ENCODE measurements at places on chromosomes 3 and 15.

- no peak for DNase-seq
Observed at GRCh38 chr3:30271781-30272180, 334.6 kb upstream of the TGFBR2 start.

DNA sequence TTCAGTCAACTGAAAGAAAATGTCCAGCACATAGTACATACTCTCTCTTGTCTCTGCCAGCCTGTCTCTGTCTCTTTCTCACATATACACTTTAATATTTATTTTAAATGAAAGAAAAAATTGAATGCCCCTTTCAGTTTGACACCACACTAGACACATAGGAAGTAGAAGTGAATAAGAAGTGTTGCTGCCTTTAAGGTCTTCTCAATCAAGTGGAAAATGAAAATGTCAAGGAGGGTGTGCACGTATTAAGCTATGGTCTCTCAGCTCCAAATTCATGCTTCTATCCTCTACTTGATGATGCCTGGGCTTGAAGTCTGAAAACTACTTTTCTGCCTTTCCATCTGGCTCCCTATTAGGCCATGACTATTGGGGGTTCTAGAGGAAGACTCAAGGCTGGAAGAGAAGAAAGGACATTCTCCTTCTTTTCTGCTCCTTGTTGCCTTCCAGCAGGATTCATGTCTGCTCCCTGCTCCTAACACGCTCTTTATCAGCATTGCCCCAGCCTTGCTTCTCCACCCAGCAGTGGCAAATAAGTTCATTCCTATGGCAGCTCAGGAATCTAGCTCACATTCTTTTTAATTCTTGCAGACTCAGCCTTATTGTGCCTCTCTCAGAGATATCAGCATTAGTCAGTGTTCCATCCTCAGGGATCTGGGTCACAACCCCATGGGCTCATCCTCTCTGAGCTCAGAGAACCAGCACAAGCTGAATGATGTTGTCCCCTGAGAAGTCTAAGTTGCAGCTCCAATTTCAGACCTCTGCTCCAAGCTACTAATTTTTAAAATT is 609.1 kb upstream of the GRM7 start:
- DNase-seq, result no peak

DNA sequence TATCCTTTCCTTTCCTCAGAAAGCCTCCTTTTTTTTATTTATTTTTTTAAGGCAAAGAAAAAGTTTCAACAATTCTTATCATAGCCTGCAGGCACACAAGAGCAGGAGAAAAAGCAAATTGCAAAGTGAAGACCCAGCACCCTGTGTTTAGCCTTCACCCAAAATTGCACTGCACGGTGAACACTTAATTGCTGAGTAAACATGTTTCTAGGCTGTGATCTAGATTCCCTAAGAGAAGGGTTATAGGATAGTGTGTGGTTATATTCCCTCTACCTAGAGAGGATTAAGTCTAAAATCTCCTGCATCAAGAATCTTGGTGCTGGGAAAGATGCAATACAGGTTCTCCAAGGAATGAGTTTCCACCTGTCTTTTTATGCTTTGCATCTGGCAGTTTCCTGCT is 70.2 kb upstream of the BFSP2 start:
- no peak for DNase-seq

- no peak for DNase-seq
Observed at GRCh38 chr3:158801201-158801600, 653 bp upstream of the MFSD1 start.

DNA sequence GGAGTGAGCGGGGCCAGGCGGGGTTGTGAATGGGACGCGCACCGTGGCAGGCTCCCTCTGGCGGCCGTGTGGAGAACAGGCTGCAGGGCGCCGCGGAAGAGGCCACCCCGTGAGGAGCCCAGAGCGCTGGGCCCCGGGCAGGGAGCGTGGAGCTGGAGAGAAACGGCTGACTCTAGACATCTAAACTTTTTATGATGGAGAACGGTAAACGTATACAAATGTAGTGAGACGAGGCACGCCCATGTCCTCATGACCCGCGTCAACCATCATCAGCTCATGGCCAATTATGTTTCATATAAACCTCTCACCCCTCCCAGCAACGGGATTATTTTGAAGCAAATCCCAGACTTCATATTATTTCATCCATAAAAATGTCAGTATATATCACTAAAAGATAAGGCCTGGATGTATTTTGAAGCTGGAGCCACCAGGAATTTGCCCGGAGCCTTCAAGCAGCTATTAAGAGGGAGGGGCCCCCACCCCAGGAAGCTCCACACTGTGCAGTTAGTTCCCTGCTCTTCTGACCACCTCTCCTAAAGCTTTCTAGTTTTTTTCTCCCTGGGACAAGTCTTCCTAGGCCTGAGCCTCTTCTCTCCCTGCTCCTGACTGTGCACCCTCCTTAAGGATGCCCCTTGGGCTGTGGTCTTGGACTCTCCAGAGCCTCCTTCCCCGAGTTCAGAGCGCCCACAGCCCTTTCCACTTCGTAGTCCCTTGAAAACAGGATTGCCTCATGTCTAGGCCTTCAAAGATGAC is 149.5 kb downstream of the SMAD6 start:
- peak; percentile 57 for DNase-seq

DNA sequence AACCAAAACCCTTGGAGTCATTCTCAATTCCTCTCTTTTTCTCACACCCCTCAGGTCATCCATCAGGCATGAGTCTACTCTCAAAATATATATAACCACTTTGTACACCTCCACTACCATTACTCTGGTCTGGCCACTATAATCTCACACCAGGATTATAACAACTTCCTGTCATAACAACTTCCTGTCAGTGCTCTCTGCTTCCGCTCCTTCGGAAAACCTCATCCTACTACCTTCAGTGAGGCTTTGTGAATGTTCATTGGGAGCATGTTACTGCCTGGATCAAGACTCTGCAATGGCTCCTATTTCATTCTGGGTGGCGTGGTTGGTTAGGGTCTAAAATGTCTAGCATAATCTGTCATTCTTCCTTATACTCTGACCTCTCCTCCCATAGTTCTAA is 447.4 kb downstream of the MAGI1 start:
- no peak for DNase-seq

DNA sequence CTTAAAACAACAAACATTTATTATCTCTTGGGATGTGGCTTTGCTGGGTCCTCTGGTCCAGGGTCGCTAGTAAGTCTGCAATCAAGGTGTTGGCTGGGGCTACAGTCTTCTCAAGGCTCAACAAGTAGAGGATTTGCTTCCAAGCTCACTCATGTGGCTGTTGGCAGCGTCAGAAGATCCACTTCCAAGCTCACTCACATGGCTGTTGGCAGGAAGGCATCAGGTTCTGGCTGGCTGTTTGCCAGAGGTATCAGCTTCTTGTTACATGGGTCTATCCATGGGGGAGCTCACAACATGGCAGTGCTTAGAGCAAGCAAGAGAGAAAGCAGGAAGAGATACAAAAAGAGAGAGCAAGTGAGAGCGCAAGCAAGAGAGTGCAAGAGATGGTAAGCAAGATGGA is 15.0 kb upstream of the BNC1 start:
- DNase-seq, result no peak

GRCh38 chr15:61295239-61295638 is 66.1 kb upstream of the RORA start:
- DNase-seq, result no peak

DNA sequence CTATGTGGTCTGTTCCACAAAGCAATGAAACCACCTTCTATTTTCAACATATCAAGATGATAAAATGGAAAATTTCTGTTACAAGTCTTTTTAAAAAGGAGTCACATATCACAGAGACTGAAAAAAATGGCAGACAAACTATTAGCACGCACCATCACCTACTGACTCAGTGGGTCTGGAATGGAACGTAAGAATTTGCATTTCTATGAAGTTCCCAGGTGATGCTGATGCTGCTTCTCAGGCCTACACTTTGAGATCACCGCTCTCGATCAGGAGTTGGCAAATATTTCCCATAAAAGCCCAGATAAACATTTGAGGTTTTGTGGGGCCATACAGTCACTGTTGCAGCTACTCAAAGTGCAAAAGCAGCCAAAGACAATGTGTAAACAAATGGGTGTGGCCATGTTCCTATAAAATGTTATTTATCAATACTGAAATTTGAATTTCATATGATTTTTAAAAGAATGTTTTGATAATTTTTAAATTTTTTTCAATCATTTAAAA is 142.9 kb downstream of the ADAM10 start:
- no peak for DNase-seq

- DNase-seq, result no peak
Observed at GRCh38 chr3:176767385-176767784, 429.9 kb downstream of the TBL1XR1 start.

GRCh38 chr3:119596398-119596797 is 1.3 kb upstream of the PLA1A start:
- no peak for DNase-seq

DNA sequence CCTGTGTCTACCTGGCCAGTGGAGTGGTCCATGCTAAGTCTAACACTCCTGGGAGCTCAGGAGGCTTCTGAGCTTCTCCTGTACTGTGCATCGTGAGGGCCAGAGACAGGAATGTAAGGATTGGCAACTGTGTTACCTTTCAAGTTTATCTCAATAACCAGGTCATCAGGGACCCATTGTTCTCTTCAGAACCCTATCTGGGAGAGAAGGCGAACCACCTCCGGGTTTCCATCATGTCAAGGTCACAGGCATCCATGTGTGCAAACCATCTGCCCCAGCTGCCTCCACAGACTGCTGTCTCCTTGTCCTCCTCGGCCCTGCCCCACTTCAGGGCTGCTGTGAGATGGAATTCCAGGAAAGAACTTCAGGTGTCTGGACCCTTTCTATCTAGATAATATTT is 5.9 kb downstream of the ANKRD63 start:
- DNase-seq, result no peak

DNA sequence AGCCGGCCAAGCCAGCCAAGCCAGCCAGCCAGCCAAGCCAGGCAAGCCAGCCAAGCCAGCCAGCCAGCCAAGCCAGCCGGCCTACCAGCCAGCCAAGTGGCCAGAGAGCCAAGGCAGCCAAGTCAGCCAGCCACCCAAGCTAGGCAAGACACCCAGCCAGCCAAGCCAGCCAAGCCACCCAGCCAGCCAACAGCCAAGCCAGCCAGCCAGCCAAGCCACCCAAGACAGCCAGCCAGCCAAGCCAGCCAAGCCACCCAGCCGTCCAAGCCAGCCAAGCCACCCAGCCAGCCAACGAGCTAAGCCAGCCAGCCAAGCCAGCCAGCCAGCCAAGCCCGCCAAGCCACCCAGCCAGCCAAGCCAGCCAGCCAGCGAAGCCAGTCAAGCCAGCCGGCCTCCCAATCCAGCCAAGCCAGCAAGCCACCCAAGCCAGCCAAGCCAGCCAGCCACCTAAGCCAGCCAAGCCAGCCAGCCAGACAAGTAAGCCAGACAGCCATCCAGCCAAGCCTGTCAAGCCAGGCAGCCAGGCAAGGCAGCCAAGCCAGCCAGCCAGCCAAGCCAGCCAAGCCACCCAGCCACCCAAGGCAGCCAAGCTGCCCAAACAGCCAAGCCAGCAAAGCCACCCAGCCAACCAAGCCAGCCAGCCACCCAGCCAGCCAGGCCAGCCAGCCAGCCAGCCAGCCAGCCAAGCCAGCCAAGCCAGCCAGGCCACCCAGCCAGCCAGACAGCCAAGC is 200.5 kb downstream of the GOLGA6L6 start:
- DNase-seq, result peak; percentile 57

DNA sequence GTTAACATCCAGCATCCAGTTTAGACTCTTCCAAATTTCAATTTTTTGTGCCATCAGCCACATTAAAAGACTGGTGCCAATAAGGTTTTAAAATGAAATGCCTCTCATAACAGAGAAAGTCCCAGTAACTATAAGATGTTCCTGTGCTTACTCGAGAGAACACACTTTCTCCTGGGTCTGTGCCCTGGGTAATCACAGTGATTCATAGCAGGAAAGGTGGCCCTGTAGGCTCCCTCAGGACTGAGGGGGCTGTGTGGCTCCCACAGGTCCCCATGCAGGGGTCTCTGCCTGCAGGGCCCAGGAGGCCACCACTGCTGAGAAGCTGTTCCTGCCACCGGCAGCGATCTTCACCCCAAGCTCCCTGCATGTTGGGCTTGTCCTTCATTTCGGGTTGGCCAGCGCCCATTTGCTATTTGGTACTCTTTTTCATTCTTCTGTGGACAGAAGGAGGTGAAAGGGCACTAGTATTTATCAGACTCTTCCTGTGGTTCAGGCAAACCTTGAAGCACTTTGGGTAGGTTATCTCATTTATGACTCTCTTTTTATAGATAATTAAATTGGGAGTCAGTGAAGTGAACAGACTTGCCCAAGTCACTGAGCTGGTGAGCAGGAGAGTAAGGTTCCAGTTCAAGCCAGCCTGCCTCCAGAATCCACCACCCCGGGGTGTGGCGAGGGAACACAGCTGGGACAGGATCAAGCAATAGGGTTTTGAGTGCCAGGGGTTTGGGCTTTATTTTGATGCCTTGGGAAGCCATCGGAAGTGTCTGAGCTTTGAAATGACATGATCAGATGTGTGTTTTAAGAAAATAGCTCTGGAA is 44.2 kb upstream of the PLXNA1 start:
- no peak for DNase-seq

DNA sequence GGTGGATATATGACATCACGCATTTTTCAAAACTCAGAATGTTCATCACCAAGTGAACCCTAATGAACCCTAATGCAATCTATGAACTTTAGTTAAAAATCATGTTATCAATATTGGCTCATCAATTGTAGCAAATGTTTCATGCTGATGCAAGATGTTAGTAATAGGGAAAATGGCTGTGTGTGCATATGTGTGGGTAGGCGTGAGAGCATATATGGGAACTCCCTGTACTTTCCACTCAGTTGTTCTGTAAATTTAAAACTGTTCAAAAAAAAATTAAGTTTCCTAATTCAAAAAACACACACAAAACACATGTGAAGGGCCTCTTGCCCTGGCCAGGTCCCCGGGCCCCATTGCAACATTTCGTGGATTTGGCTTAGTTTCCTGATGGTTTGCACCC is 89.7 kb upstream of the PROK2 start:
- no peak for DNase-seq

GRCh38 chr15:90530250-90531051 is 728 bp downstream of the CRTC3 start:
- peak; percentile 17 for DNase-seq

DNA sequence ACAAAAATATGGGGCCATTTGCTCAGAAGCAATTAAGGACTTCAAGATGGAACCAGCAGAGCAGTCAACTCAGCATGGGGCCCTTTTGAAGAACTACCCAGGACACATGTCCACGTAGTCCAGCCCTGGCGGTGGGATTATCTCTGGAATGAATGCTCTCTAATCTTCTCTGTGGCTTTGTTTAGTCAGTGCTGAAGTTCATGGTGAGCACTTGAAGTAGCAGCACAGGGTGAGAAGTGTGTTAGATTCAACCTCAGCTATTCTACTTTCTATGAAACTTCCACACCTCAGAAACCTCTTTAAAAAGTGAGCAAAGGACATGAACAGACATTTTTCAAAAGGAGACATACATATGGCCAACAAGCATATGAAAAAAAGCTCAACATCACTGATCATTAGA is 74.4 kb downstream of the THRB start:
- DNase-seq, result no peak

- no peak for DNase-seq
Observed at GRCh38 chr3:98573181-98573728, 20.2 kb downstream of the CPOX start.

DNA sequence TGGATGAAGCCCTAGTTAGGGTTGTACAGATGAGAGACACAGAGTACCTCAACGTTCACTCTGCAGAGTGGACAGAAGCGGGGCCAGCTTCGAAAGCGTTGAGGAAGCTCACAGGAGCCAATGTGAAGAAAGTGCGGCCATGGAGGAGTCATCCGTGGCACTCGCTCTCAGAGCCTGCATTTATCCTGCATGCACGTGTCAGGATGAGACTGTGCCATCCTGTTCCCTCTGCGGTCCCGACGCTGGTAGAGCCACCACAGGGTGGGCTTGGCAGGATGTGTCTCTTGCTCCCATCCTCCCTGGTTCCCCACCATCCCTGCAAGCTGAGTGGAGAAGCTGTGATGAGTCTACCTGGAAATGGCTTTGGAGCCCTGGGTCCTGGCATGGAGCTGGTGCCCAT is 39.3 kb downstream of the KLHL25 start:
- DNase-seq, result no peak

GRCh38 chr3:50327129-50327528 is 894 bp downstream of the TUSC2 start:
- DNase-seq, result no peak

Measured in T-helper 17 cell (primary cell).